ENCODE measurements at places on chromosomes 2 and 18.

GRCh38 chr18:56501896-56502295 is 136.5 kb downstream of the TXNL1 start:
- DNase-seq = no peak

- DNase-seq = no peak
Measured at GRCh38 chr18:75043478-75043877, 165.5 kb downstream of the PTGR3 start.

GRCh38 chr2:206482123-206482522 is 38.8 kb downstream of the ADAM23 start:
- no peak for DNase-seq

DNA sequence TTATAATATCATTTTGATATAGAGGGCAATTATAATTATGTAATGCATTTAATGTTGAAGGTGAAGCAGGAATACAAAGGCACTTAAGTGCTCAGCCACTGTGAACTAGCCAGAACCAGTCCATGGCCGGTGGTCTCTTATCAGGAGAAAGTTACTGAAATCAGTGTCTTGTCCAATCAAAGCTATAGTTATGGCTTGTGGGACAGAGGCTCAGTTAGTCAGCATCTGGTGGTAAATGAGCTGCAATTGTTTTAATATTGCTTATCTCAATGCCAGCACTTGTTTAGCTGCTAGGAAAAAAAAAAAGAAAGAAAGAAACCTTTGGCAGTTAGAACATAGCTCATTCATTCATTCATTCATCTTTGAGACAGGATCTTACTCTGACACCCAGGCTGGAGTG is 3.8 kb upstream of the ALS2 start:
- no peak for DNase-seq

GRCh38 chr2:39583781-39584180 is 81.9 kb upstream of the TMEM178A start:
- DNase-seq = no peak

- DNase-seq = no peak
Measured at GRCh38 chr2:16851126-16851525, 185.5 kb upstream of the CYRIA start.

GRCh38 chr2:210536973-210537650 is 19.3 kb upstream of the CPS1 start:
- DNase-seq = no peak

DNA sequence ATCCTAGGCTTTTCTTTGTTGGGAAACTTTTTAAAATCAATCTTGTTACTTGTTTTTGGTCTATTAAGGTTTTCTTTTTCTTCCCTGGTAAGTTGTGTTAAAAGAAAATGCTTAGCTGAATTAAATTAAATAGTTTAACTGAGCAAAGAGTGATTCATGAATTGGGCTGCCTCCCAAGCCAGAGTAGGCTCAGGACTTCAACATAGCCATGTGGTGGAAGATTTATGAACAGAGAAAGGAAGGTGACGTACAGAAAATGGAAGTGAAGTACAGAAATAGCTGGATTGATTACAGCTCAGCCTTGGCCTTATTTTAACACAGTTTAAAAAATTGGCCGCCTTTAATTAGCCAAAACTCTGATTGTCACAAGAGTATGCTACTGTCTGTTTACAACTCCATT is 27.9 kb upstream of the GALNT5 start:
- DNase-seq = no peak

- no peak for DNase-seq
Measured at GRCh38 chr2:134883552-134884293, 34.9 kb upstream of the CCNT2 start.

Data from mucosa of gallbladder (tissue), 1 donor.